Stimulated activated CD4-positive, alpha-beta T cell treated with anti-CD3 and anti-CD28 coated beads, TNF-alpha, amount 100 ng/mL, for 4 hours (primary cell): ENCODE measurements at places on chromosomes 11 and 22.

- DNase-seq: no peak
Observed at GRCh38 chr11:131925829-131926228, 555.4 kb downstream of the NTM start.

- DNase-seq: no peak
Observed at GRCh38 chr11:61833471-61833870, 5.4 kb downstream of the FADS2 start.

DNA sequence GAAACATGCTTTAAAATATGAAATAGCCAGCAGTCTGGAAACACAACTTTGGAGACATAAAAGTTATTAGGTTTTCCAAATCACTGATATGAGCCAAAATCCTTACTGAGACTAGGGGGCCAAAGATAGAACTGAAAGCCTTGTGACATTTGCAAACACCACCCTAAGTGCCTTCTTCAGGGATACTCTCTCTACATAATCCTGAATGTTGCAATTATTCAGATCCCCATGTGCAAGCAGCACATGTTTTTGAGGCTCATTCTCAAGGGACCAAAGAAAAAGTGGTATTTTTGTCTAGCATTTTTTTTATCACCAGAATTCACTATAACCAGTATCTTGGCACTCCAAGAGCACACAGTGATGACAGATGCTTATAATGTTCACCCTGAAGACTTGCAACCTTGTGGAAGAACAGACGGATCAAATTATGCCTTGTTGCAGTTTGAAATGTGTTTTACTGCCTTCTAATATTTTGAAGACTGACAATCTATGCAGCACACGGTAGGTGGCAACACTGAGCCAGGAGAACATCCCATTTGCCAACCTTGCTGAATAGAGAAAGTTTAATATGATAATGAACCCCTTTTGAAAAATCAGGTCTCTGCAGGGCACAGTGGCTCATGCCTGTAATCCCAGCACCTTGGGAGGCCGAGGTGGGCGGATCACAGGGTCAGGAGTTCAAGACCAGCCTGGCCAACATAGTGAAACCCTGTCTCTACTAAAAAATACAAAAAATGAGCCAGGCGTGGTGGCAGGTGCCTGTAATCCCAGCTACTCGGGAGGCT lies 78.5 kb downstream of the PLEKHA7 start:
- no peak for DNase-seq

- DNase-seq: no peak
Observed at GRCh38 chr11:79363256-79363655, 77.6 kb downstream of the TENM4 start.

- DNase-seq: no peak
Observed at GRCh38 chr11:95943546-95943945, 19.6 kb upstream of the MTMR2 start.

- no peak for DNase-seq
Observed at GRCh38 chr22:42721045-42721434, 370 bp upstream of the A4GALT start.

DNA sequence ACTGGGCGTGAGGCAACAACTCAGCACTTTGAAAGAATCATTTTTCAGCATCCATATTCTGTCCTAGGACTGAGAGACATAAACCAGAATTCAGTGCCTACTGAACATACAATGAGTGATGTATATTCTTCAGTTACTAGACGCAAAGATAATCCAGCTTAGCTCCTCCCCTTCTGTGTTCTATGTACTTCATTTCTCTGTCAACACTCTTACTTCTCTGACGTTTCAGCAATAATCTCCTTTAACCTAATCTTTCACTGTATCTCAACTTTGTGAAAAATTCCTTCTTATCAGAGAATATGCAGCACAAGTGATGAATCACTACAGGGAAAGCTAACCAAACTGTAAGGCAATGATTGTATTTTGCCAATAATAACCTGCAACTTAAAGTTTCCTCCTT lies 2.5 kb upstream of the OR51B5 start:
- no peak for DNase-seq

GRCh38 chr11:11813288-11813962 lies 28.3 kb upstream of the USP47 start:
- DNase-seq: no peak

- DNase-seq: no peak
Observed at GRCh38 chr11:115333121-115333520, 171.1 kb downstream of the CADM1 start.

GRCh38 chr22:45594123-45594941 lies 77.3 kb upstream of the ATXN10 start:
- DNase-seq: no peak

DNA sequence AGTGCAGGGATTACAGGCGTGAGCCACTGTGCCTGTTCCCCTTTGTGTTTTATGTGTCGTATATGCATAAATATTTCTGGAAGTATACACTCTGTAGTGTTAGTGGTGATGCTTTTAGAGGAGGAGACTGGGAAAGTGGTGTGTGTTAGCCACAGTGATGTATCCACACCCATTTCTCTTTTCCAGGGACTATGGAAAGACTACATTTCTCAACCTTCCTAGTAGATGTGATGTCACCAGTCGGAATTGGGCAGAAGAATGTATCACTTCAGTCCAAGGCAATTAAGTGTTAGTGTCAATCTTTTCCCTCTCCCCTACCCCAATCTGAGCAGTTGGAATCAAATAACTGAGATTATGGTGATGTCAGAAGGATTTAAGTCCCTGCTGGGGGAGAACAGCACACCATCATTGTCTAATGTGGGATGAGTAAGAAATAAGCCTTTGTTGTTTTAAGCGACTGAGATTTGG lies 5.8 kb upstream of the ATG16L2 start:
- no peak for DNase-seq

DNA sequence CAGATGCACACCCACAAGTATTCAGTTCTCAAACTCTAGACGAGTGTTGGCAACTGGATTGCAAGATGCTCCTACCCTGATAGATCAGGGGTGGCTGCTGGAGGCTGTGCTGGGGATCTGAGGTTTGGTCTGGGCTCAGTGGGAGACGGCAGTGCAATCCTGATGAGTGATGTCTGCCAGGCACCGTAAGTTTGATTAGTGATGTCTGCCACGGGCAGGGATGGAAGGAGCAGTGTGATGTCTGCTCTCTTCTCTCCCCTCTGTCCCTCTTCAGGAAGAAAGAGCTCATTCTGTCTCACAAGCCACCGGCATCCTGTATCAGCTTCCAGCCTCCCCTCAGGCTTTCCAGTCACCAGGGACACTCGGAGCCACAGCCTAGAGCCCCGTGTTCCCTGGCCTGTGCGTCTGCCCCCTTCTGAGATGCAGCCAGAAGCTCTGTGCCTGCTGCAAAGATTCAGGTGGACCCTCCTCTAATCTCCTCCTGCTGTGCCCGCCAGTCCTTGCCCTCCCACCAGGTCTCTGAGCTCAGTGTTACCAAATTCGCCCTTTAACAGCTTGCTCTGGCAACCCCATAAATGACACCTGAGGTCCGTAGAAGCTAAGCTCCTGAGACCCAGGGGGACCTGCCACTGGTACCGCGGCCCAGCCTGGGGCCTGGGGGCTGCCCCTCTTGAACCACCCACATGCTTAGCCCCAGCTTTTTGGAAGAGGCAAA lies 19.9 kb downstream of the TP53I11 start:
- no peak for DNase-seq

DNA sequence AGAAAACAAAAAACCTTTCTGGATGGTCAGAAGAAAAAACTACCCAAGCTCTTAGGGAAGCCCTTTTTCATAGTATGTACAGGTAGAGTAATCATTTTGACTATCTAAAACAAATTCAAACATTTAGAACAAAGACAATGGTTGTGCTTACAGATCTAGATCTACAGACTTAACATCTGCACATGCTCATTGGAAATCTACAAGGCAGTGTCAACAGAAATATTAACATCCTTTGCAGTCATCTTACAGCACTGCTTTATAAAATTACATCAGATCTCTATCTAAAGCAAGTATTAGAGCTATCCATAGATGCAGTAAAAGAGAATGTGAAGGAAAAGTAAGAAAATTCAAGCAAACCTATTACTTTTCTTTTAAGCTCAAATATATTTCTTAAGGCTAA lies 110.3 kb downstream of the CADM1 start:
- DNase-seq: no peak

DNA sequence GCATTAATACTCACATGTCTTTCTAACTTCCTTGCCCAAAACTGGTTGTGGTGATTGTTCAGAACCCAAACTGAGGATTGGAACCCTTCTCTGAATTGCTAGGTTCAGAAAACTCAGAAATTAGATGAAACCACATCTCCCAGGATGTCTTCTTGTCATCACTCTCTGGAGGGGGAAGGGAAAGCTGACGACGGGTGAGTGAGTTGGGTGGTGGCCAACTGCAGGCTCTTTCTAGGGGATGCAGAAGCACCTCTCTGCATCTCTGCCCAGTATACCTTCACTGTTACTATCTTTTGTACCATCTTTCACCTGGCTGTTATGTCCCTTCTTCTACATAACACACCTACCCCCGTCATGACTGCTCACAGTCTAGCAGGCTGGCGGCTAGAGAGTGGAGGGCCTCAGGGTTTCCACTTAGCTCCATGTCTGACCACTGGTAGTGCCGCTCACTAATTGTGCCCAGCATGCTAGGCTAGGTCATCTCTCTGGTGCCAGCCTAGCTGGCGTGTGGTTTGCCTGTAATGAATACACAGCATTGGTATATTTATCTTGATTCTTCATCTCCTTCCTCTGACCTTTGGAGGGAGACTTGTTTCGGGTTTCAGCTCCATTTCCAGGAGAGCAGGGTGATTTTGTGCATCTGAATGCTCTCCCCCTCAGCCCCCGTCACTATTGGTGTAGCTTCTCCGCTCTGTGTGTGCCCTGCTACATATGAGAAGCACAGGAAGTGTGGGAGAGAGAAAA lies 7.3 kb downstream of the GRAMD1B start:
- DNase-seq: no peak

- no peak for DNase-seq
Observed at GRCh38 chr11:2797741-2798361, 87.7 kb downstream of the CDKN1C start.

DNA sequence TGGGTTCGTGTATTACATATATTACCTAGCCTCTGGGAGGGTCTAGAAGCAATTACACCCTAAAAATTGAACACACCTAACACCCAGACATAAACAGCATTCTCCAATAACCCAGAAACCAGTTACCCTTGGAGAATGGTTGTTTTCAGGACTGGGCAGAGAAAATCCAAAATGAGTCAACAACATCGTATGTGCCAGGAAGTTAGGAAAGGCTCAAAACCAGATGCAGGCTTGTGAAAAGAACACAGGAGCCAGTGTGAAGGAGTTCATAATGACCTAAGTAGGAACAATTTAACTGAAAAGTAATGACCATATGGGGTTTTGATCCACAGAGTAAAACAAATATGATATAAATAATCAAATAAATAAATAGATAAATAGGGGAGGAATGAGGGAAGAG lies 5.1 kb upstream of the CLPB start:
- no peak for DNase-seq

GRCh38 chr11:67354075-67355022 lies 1.0 kb upstream of the POLD4 start:
- DNase-seq: no peak

DNA sequence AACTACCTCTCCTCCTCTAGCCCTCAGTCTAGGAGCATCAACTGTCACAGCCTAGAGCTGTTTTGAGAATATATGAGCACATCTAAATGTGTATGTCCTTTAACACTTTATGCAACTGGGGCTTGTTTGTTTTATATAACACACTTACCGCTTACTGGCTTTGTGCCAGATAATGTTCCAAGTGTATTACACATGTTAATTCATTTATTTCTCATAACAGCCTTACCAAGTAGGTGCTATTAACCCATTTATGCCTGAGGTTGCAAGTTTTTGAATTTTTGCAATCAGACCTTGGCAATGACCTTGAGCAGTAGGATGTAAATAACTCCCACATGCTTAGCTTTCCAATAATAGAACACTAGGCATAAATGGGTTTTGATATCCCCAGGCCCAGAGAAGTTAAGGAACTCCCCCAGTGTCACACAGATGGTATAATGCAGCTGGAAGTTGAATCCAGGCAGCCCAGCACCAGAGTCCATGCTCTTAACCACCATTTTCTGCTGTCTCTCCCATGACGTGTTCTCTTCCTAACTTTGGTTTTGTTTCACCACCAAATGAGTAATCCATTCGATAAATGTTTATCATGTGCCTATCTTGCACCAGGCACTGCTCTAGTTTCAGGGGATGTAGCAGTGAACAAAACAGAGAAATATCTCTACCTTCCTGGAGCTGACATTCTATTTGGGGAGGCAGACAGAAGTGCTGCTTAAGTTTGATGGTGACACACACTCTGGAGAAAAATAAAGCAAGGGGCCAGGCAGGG lies 23.1 kb downstream of the PRDM11 start:
- no peak for DNase-seq

- DNase-seq: no peak
Observed at GRCh38 chr11:74634537-74634936, 42.2 kb downstream of the POLD3 start.

DNA sequence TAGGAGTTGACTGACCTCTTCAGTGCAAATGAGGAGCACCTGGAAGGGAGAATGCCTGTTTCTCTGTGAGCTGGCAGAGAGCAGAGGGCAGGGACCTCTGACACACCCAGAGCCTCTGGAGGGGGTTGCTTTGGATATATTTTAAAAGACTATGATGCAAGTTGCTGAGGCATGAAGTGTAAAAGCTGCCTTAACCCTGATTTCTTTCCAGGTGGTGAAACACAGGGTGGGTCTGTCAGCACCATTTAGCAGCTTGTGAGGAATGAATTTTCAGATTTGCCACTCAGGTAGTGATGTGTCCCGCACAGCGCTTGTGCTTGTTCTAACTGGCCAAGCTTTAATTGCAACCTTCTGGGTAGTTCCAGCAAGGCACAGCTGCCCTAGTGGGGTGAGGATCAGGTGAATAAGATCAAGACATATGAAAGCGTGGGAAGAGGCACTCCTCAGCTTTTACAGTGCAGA lies 90.2 kb downstream of the SWAP70 start:
- no peak for DNase-seq

DNA sequence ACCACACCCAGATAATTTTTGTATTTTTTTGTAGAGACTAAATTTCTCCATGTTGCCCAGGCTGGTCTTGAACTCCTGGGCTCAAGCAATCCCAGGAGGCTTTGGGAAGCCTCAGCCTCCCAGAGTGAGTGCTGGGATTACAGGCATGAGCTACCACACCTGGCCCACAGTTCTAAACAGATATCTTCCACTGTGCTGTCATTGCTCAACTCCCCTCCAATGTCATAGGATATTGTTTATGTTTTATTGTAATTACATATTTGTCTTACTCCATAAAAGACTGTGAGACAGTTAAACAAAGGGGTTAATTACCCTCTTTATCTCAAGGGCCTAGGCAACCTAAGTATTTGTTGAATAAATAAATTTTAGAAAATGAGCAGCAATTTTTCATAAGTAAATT lies 204.2 kb downstream of the GRM5 start:
- no peak for DNase-seq

DNA sequence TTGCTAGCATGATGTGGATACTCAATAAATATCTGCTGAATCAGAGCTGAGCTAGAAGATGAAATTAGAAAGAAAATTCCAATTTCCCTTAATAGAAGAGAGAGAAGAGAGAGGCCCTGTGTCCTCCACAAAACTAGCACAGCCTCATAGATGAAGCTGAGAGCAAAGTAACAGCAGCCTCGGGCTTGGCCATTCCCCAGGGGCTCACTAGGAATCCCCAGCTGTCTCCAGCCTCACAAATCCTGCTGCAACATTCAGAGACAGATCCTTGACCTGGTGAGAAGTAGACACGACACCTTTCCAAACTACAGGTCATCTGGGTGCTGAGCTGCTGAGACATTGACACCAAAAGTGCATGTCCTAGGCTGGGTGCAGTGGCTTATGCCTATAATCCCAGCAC lies 26.1 kb upstream of the IRAG1 start:
- DNase-seq: no peak

- no peak for DNase-seq
Observed at GRCh38 chr11:64089915-64090805, 54.4 kb downstream of the FLRT1 start.
